ENCODE measurements at places on chromosomes 3 and 15.

GRCh38 chr3:76565496-76566210 lies 474.2 kb upstream of the ROBO2 start:
- DNase-seq = no peak

GRCh38 chr3:24519368-24520100 lies 24.9 kb upstream of the THRB start:
- DNase-seq = no peak

- DNase-seq = no peak
Observed at GRCh38 chr15:33621141-33621540, 310.4 kb downstream of the RYR3 start.

DNA sequence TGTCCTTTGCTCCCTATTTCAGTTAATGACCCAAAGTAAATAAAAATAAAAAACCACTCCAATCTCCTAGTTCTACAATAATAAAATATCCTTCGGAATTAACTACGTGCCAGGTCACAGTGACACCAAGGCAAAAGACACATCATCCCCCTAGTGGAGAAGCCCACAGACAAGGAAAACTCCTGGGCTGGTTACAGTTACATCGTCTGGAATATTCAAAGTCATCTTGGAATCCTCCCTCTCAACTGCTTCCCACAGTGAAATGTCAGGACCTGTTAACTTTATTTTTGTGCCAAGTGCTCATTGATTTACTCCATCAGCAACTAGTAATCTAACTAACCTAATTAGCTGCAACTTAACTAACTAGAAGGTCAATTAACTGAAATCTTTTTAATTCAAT lies 349.3 kb downstream of the MAGI1 start:
- DNase-seq = no peak

GRCh38 chr3:194328053-194328657 lies 23.0 kb downstream of the CPN2 start:
- no peak for DNase-seq

GRCh38 chr3:138768125-138768524 lies 66.6 kb downstream of the PIK3CB start:
- DNase-seq = no peak

DNA sequence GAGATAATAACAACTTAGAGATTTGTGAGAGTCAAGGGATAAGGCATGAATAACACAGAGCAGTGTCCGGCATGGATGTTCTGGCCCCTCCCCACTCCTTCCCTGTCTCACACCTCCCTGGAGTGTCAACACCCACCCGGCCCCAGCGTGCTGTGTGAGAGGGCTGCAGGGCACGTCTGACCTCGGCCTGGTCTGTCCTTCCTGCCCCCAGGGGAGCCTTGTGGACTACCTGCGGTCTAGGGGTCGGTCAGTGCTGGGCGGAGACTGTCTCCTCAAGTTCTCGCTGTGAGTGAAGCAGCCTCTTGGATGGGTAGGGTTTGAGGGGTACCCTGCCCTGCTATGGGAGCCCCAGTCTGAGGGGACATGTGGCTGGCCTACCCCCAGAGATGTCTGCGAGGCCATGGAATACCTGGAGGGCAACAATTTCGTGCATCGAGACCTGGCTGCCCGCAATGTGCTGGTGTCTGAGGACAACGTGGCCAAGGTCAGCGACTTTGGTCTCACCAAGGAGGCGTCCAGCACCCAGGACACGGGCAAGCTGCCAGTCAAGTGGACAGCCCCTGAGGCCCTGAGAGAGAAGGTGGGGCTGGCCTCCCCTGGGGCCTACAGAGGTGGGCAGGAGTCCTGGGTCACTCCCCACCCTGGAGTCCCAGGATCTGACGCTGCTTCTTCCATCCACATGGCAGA lies 11.2 kb upstream of the LMAN1L start:
- no peak for DNase-seq

Measured in stimulated activated CD8-positive, alpha-beta memory T cell treated with anti-CD3 and anti-CD28 coated beads, Interleukin-4, amount 100 ng/mL, for 1 hour (primary cell).